ENCODE measurements at places on chromosomes 11 and 22.

GRCh38 chr11:115920092-115920461 is 415.9 kb upstream of the CADM1 start:
- peak; percentile 50 for DNase-seq

DNA sequence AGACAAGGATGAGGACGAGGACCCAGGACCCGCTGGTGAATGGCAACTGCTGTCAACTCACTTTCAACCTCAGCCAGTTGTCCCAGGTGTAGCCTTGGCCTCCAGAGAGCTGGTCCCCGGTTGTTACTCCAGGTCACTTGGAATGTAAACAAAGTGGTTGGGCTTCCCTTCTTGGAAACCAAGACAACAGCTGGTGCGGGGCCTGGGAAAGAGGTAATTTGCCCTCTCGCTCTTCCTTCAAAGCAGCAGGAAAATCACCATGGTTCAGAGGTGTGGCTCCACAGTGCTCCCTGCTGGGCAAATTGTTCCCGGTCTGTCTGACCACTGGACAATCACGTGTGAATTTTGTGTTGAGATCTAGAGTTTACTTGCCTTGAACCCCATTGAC is 15.0 kb downstream of the SLC1A2 start:
- DNase-seq = peak; percentile 39

GRCh38 chr11:118618991-118619375 is 11.6 kb downstream of the PHLDB1 start:
- peak; percentile 66 for DNase-seq

DNA sequence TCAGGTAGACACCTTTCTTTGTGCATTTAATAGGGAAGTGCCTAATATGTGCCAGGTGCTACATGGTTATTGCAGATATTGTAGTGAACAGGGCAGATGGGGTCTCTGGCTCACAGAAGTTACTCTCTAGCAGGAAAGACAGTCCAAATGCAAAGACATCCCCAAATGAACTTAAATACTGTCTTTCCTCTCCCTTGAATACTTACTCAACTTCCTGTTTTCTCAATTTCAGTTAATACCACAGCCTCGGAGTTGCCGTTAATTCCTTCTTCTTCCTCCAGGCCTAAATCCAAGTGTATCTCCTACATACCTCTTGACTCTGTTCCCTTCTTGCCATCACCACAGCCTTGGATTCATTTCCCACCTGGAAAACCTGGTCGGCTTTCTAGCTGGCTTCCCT is 134.3 kb upstream of the SESN3 start:
- DNase-seq = no peak

- DNase-seq = peak; percentile 79
Observed at GRCh38 chr11:47980907-47981621, 705 bp downstream of the PTPRJ start.

GRCh38 chr11:44789496-44789895 is 62.7 kb downstream of the TSPAN18 start:
- DNase-seq = no peak

DNA sequence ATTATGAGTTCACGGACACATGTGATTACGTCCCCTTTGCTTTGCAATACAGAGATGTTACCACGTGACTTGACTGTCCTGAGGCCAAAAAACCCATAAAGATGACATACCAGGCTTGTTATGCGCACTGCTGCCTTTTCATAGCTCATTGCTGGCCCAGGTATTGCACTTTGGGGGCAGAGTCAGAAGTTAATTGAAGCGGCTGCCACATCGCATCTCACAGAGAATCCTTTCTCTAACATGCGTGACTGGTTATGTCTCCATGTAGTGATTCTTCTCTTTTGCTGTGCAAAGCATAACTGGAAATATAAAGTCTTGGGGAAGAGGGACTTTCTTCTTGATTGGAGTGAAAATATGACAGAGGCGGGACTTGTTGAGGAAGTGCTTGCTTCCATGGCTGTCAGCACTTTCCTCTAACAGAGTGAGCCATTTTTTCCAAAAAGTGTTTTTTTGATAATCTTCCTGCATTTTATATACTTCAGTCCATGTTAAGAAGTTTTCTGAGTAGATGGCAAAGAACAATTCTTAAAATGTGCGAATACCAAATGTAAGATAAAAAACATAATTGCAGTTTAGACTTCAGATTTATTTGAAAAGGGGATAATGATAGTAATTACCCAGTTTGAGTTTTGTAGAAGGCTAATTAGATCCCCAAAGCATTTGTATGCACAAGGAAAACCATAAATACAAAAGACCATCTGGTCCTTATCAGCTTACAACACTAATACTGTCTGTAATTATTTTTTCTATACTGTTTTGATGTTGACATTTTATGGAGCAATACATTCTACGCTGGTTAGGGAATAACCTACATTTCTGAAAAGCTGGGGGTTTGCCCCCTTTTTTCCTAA is 324.6 kb upstream of the MTNR1B start:
- DNase-seq = no peak

GRCh38 chr11:72343006-72343756 is 91.2 kb downstream of the CLPB start:
- no peak for DNase-seq

DNA sequence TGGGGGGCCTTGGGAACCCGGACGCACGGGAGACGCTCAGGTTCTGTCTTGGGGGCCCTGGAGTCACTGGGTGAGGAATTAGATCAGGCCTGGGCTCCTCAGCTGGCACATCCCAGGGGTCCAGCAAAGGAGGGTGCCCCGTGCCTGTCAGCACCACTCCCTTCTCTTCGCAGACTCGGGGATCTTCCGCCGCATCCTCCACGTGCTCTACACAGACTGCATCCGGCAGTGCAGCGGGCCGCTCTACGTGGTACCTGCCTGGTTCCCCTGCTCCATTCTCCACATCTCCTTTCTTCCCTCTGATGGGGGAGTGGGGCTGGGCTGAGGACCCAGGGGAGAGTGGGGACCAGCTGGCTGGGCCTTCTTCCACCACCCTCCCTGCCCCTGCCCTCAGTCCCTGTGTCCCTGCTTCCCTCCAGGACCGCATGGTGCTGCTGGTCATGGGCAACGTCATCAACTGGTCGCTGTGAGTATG is 6.7 kb upstream of the TAGLN start:
- no peak for DNase-seq

- DNase-seq = no peak
Observed at GRCh38 chr22:35674335-35674734, 26.1 kb downstream of the APOL6 start.
